GM12878 (cell line): ENCODE measurements at places on chromosomes 12 and 14. TPM values are rescaled to one million over a fixed set of nuclear protein-coding genes. Genes with fewer than 3 reads are reported as not detected.

- DNase-seq = no peak
Measured at GRCh38 chr14:24542346-24542936, 33.6 kb downstream of the CTSG start.

GRCh38 chr12:19451196-19451595 lies 11.9 kb downstream of the AEBP2 start:
- no peak for DNase-seq

GRCh38 chr14:106487600-106487999 lies 961.2 kb downstream of the TMEM121 start:
- DNase-seq = no peak

- no peak for DNase-seq
Measured at GRCh38 chr12:2101771-2102170, 49.0 kb downstream of the CACNA1C start.

DAO gene
- not detected in 2 replicates for total RNA-seq

GRCh38 chr14:61188978-61189808 lies 91.9 kb downstream of the TMEM30B start:
- DNase-seq = no peak

TMEM179 gene
- not detected in 2 replicates for total RNA-seq

DNA sequence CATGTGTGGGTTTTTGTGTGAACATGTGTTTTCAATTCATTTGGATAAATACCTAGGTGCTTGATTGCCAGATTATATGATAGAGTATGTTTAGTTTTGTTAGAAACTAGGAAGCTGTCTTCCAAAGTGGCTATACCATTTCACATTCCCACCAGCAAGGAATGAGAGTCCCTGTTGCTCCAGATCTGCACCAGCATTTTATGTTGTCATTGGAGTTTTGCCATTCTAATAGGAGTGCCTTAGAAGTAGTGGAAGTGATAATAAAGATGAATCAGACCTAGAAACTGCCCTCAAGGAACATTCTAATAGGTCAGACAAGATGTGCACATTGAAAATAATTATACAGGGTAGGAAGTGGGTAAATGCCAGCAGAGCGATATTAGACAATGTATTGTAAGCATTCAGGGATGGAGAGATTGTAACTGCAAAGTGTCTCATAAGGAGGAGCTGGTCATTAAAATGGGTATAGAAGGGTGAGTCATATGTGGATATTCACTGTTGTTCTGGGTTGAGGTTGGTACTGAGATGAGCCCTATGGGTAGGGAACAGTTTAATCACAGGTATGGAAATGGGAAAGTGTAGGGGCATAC lies 71.4 kb downstream of the MNAT1 start:
- no peak for DNase-seq

IL26 gene
- not detected in 2 replicates for total RNA-seq

FGF23 gene
- not detected in 2 replicates for total RNA-seq

GRCh38 chr12:53097207-53097563 lies 282 bp upstream of the IGFBP6 start:
- no peak for DNase-seq

- DNase-seq = no peak
Measured at GRCh38 chr12:47811072-47811396, 8.7 kb downstream of the HDAC7 start.

ART4 gene
- total RNA-seq = not detected in 2 replicates

GRCh38 chr14:99685151-99685591 lies 1.1 kb downstream of the CYP46A1 start:
- no peak for DNase-seq

GRCh38 chr14:89352976-89353765 lies 63.9 kb downstream of the FOXN3 start:
- DNase-seq = no peak

C12orf75 gene
- total RNA-seq = 171 and 172 TPM in 2 replicates

DNA sequence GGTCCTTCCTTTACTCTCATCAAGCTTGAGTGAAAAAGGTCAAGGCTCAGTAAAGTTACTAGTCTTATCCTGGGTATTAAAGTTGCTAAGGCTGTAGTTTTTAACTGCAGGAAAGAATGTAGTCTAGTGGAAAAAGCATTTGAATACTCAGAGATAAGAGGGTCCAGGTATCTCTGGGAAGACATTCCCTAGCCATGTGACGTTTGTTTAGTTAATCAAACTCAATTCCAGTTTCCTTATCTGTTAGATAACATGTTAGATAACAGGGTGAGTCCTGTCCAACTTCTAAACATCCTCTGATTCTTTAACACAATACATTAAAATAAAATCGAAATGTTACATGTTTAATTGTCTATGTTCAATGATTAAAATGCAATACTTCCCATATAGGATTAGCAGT lies 720.7 kb upstream of the LMO3 start:
- DNase-seq = no peak

GRCh38 chr12:93387780-93388179 lies 10.1 kb downstream of the NUDT4 start:
- DNase-seq = no peak

DNA sequence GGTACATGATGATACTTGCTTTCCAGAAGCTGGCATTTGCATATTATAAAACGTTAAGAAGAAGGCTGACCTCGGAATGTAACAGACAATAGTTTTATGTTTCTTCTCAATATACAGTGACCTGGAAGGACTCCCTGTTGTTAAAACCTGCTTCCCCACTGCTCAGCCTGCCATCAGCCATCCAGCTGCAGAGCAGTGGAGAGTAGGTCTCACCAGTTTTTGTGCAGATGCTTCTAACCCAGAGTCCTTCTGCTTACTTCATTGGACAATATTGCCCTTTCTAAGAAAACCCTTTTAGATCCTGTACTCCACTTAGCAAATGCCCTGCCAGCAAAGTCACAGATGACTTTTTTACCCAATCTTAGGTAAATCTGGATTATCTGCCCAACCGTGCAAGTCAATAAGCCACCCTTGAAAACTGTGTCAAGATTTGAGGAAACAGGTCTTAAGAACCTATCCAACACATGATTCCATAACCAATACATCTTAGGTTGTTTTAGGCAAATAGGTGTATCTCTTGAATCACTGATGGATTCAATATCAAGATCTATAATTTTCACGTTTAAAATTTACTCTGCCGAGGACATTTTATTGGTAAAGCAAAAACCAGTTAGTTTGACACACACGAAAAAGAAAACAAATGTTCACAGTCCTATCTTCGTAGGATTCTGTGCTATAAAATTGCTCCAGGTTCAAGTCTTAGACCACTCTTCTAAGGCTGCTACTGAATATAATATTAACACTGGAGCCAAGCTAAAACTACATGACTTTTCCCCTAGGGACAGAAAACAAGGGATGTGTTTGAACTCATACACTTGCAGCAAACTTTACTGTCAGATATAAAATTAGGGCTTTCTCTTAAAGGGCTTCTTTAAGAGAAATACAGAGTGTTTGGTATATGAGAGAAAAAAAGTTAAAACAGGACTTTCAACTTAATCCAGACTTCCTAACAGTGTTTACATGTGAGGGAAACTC lies 5.7 kb downstream of the PHLDA1 start:
- no peak for DNase-seq

- DNase-seq = no peak
Measured at GRCh38 chr14:88961214-88961613, 136.8 kb downstream of the TTC8 start.

GRCh38 chr12:112677050-112677765 lies 114.3 kb upstream of the RPH3A start:
- DNase-seq = no peak

PPHLN1 gene
- 68.2 and 73.6 TPM in 2 replicates for total RNA-seq

DNA sequence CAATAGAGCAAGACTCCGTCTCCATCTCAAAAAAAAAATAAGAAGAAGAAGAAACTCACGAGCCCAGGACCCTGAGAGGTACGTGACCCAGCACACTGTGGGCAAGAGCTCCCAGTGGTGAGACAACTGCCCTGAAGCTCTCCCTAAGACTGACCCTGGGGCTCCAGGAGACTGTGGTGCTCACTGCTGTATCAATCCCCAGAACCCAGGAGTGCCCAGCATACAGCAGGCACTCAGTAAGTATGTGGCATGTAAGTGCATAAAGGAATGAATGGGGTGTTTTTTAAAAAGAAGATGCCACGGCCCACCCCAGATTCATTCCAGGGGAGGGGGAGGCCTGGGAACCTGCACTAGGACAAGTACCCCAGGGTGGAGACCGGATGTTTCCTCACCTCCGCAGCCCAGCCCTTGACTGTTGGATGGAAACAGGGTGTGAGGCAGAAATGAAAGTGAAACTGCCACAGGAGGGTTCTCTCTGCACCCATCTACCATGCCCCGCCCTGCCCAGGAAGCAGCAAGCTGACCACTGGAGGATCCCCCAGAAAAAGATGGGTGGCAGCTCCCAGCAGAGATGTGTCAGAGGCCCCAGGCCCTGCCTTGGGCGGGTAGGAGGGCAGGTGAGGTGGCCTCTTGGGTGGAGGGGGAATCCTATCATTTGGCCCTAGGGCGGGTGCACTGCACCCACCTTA lies 12.2 kb downstream of the ITPK1 start:
- DNase-seq = peak; percentile 72

GRCh38 chr14:24351517-24351916 lies 11.7 kb upstream of the RIPK3 start:
- DNase-seq = no peak

DNA sequence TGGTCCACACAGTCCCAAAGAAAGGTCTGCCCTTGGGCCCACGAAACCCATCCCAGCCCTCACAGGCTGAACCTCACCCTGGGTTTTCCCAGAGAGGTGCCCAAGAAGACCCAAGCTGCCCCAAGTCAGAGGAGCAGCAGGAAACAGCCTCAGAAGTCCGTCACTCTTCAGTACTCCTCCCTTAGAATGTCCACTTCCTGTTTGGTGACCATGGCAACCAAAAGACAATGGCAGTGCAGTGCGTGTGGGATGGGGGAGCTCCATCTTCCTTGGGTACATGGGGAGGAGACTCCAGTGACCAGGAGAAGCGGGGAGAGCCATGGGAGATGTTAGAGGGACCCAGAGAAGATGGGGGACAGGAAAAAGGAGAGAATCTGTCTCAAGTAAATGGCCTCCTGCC lies 11.3 kb downstream of the SELPLG start:
- DNase-seq = no peak

- no peak for DNase-seq
Measured at GRCh38 chr12:3241621-3242020, 164.4 kb downstream of the TSPAN9 start.

- no peak for DNase-seq
Measured at GRCh38 chr12:109310247-109311125, 1.4 kb upstream of the FOXN4 start.

DNA sequence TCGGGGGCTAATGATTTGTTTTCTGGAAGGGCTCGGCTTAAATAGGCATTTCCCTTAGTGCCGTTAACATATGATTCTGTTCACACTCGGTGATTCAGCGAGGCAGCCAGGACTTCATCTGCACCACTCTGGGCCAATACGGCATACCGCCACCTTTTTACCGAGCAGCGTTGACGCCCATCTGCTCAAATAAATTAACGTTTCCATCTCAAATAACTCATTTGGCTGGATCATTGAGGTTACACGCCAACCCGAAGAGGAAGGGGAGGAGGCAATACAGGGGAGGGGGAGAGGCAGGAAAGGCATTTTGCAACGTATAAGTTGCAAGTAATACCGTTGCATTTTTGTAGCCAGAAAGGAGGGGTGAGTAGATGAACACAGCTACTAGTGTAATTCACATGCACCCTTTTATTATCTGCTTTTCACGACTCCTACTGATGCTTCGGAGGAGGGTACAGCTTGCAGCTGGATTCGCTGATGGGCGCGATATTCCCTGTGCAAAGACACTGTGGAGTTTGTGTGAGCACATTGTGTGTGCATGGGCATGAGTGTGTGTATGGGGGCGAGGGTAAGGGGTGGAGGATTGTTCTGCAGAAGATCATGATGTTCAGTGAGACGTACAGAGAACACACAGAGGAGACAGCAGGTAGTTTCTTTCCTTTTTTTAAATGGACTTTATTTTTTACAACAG lies 45.9 kb downstream of the MAP1LC3B2 start:
- DNase-seq = no peak

GRCh38 chr14:98018628-98019027 lies 1221.4 kb downstream of the VRK1 start:
- DNase-seq = no peak

DNA sequence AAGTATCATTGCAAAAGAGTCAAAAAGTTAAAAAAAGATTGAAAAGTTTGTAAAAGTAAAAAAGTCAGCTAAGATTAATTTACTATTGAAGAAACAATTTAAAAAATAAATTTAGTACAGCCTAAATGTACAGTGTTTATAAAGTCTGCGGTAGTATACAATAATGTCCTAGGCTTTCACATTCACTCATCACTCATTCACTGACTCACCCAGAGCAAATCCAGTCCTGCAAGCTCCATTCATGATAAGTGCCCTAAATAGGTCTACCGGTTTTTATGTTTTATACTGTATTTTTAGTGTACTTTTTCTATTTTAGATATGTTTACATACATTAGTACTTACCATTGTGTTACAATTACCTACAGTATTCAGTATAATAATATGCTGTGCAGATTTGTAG lies 43.9 kb upstream of the ABCC9 start:
- no peak for DNase-seq

CIROP gene
- not detected in 2 replicates for total RNA-seq

ZCCHC8 gene
- 20.6 and 22.2 TPM in 2 replicates for total RNA-seq

DNA sequence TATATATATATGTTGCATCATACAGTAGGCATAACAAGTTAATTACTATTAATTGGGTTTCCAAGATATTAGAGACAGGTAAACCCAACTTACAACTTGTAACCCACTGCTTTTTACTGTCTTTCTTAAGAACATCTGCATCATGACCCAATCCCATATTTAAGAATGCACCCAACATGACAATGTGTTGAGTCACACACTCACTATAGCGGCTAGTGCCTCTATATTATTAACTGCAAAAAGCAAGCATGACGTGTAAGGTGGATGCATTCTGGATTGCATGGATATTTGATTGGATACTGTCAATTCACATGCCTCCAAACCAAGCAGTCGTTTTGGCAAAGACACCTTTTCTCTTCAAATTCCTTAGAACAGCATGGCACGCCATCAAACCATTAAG lies 68.2 kb downstream of the KSR2 start:
- DNase-seq = no peak

DNA sequence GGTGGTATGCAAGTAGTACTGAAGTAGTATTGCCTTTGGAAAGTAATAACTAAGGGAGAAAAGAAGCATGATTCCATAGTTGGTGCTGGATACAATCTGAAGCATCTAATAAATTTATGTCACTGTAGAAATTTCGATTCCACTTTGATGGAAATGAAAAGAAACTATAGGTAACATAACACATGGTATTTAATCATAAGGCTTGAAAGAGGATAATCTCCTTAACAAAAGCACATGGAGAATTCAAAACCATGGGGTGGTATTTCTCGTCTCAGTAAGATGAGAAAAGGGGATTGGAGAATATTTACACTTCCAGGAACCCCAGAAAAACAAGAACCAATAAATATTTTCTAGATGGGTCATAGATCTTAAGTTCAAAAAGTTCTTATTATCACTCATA lies 72.7 kb downstream of the NDUFA12 start:
- DNase-seq = no peak

KRT76 gene
- not detected in 2 replicates for total RNA-seq

RNASE3 gene
- total RNA-seq = not detected in 2 replicates

TMTC2 gene
- 1.9 and 2.1 TPM in 2 replicates for total RNA-seq
